ENCODE measurements at places on chromosomes 6 and 20.

DNA sequence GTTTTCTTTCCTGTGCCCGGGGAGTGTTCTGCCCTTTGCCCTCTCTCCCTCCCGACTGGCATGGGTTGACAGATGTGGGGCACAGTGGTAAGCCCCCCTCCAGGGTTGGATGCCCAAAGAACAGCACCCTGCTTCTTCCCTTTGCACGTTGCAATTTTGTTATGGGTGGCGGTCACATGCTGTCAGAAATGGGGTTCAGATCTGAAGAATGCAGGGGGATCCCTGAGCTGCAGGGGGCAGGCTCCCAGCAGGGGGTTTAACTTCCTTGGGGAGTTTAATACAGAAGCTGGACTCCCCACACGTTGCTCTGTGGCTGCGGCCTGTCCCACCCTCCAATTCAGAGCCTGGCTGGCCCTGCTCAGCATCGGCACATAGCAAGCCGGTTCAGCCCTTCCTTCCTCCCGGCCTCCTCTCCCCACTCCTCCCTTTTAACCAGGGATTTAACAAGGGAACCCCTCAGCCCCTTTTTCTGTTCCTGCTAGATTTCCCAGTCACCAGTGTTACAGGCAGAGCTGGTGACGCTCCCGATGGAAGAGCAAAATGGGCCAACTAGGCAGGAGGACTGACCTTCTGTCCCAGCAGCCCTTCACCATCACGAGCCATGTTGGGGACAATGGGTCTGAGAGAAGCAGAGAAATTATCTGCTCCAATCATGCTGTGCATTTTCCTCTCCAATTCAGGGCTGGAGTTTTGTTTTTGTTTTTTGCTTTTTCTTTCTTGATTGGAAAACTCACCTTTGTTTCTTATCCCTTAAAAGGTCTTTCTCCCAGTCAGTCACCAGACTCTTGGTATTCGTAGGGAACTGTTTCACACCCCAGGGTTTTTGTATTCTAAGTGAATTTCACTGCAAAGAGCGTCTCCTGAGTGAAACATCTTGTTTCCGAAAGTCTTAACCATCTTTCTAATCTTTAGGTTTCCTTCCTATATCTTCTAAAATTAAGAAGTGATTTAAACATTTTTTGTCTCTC, 6.8 kb downstream of the FOXF2 start:
- no peak for DNase-seq

DNA sequence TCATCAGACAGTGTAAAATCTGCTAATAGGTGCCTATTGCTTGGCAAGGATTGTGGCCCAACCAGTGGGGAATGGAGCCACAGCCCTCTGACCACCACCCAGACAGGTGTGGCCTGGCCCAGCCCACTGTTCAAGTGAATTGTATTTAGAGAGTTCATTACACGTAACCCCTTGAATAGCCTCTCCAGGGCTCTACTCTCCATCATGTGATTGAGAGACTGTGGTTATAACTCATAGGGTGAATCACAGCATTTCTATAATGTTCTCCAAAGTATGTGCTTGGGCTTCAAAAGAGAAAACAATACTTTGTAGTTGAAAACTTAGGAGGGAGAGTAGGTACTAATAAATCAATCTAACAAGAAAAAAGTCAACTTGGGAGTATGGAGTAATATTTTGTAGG, 38.4 kb downstream of the ALDH8A1 start:
- DNase-seq = no peak

DNA sequence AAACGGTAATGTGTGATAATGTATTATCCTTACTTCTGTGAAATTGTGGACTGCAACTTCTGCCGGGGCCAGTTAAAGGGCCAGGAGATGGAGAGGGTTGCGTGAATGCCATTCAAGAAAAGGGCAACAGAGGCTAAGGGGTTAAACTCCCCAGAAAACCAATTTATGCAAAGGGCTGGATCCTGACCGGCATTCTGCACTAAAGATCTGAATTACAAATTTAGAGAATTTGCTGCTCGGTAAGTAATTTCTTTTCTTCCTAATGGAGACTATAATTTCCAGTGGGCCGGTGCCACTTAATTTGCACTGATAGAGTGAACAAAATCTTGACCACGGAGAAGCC, 130.1 kb downstream of the BCAS1 start:
- no peak for DNase-seq

DNA sequence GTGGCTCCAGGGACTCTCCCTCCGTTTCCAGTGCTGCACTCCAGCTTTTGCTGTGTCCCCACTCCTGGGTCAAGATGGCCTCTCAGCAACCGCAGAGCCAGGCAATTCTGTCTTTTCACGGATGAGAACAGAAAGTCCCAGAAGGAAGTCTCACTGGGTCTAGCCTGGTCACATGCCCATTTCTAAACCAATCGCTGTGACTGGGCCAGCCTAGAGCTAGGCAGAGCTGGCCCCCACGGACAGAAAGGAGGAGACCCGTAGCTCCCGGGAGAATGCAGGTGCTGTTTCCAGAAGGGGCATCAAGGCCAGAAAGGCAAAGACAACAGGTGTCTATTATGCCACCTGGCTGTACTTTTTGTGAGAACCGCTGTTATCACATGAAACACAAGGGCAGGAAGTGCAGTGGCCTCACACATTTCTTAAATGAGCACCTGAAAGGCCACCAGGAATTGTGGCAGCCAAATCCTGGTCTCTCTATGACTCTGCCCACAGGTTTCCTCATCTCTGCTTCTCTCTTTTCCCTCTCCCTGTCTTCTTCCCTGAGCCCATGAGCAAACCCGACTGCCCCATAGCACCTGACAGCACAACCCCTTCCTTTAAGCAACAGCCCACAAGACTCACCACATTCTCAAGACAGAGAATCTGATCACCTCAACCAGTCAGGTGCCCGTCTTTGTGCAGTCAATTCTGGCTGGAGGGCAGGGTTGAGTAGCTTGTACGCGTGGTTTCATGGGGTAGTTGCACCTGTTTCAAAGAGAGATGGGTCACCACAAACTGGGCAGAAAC, 37.1 kb upstream of the B4GALT5 start:
- no peak for DNase-seq

DNA sequence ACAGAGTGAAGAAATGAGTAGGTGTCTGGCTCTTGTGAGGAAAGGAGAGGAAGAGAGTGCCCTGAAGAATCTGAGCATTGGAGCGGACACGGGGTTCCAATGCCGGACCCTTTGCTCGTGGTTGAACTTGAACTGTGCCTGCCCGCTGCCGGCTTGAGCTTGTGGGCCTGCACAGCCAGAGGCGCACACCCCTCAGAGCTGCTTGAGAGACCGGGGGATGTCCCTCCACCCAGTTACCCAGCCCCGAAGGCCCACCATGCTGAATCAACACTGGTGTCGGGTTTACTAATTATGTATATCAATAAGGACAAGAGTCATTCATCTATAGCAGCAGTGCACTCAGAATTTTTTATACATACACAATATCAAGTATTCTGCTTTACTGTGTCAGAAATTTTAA, 218.3 kb upstream of the CST7 start:
- no peak for DNase-seq

- no peak for DNase-seq
Measured at GRCh38 chr6:134787261-134787877, 162.5 kb downstream of the ALDH8A1 start.

GRCh38 chr6:32785781-32786533, 22.6 kb upstream of the HLA-DQB2 start:
- no peak for DNase-seq

GRCh38 chr6:80956898-80957297, 795.6 kb downstream of the TENT5A start:
- DNase-seq = no peak

- DNase-seq = peak; percentile 84
Measured at GRCh38 chr20:39885975-39886649, 802.9 kb downstream of the MAFB start.

DNA sequence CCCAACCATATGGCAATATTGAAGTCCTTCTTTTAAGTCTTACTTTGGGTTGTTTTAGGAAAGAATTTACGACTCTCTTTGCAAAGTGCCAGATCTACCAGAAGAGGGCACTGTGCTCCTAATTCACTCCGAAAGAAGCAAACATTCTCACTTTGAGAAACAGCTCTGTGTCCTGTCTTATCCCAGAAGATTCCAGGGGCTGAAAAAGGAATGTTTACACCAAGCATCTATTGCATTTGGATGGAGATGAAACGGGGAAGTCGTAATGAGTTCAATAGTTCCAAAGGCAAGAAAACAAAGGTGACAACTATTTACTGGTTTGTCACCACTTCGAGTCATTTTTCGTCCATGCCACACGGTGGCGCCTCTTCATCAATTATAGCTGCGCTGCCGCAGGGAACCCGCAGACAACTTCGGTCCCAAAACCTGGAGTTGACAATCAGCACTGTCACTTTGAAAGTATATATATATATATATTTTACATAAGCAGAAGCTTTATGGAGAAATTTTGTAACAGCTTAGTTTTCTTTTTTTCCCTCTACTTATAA, 121.6 kb downstream of the MOXD1 start:
- DNase-seq = peak; percentile 78

DNA sequence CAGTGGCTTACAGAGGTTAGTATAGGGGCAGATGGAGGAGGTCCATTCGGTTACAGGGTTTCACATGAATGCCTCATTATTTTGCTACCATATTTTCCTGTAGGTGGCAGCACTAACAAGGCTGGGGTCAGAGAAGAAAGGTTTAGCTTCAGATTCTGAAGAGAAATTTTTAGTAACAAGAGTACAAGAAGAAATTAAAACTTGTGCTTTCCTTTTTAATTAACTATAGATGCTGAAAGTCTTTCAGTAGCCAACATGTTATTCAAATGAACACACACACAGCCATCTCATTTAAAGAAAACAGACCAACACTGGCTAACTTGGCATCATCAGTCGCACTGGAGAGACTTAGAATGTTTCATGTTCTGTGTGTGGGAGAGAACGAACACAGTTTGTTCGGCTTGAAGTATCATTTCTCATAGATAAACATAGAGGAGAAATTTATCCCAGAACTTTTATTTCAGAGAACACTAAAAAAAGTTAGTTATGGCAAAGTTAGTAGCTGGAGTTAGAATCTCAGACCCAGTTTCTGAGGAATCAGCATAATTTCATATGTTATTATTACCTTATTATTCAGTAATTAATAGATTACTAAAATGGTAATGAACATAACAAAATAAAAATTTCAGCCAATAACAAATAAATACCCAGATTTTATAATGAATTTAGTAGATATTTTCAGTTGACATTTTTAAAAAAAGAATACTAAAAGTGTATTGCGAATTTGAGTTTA, 314.0 kb upstream of the RSPO3 start:
- no peak for DNase-seq

All from right atrium auricular region (tissue), 2 donors.